ENCODE measurements at places on chromosomes 2 and 18.

DNA sequence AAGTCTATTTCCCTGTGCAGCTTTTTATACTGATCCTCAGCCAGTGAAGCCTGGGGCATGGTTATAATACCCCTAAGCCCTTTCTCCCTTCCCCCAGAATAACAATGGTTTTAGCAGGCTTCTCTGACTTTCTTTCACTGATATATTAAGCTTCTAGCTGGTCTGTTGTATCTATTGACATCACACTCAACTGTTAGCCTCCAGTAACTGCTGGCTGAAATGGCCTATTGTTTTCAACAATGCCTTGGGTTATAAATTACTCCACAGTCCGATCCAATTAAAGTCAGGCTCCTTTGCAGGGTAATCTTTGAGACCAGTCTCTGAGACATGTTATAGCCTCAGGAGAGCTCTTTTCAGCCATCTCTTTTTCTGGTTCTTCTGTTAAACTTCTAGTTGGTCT is 2.9 kb upstream of the SLC9A4 start:
- no peak for DNase-seq

- no peak for DNase-seq
These were observed 226.3 kb downstream of the KIAA1328 start for GRCh38 chr18:37055137-37055802.

DNA sequence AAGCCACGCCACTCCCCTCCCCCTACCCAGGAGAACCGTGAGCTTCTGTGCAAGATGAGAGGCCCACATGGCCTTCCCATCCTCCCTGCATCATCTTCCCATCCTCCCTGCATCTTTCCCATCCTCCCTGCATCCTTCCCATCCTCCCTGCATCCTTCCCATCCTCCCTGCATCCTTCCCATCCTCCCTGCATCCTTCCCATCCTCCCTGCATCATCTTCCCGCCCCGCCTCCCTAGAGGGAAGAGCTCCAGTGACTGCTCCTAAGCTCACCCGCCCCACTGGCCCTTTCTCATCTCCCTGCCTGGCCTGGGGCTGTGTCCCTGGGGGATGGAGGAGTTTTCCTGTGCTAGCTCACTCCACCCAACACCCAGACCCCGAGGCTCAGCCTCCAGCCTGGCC is 93.3 kb upstream of the ASAP2 start:
- no peak for DNase-seq

- no peak for DNase-seq
These were observed 639.7 kb downstream of the TDRD15 start for GRCh38 chr2:21763501-21763900.

DNA sequence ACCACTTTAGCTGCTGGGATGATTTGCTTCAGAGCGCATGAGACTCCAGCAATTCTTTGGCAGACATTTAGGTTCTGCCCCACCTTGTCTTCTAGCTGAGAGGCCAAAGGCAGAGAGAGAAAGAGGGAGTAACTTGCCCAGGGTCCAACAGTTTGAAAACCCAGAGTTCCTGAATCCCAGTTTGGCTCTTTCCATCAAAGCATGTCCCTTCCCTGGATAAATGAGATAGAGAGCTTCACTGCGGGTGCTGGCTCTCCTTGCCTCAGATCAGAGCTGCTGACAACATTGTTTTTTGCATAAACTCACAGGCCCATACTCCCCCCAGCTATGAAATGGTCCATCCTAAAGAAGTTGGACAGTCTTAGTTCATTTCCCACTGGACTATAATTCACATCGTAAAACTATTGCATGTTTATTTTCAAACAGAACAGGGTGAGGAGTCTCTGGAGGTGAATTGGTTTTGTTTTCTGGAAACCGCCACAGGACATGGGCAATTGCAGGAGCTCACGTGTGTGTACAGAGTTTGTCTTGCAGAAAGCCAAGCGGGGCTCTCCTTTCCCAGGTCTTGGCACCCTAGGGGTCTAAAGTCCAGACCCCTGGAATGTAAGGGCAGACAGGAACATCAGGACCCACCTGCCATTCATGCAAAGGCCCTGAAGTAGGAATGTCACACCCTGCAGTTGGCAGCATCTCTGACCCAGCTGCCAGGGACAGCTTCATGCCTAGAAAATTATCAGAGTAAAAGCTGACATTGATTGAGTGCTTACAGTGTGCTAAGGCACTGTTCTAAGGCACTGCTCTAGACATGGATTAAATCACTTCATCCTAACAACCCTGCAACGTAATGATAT is 25.0 kb upstream of the SLC14A2 start:
- DNase-seq, result no peak

GRCh38 chr18:75005626-75006025 is 203.3 kb downstream of the PTGR3 start:
- DNase-seq, result no peak

- no peak for DNase-seq
These were observed 56.5 kb downstream of the CIB4 start for GRCh38 chr2:26584656-26585055.

DNA sequence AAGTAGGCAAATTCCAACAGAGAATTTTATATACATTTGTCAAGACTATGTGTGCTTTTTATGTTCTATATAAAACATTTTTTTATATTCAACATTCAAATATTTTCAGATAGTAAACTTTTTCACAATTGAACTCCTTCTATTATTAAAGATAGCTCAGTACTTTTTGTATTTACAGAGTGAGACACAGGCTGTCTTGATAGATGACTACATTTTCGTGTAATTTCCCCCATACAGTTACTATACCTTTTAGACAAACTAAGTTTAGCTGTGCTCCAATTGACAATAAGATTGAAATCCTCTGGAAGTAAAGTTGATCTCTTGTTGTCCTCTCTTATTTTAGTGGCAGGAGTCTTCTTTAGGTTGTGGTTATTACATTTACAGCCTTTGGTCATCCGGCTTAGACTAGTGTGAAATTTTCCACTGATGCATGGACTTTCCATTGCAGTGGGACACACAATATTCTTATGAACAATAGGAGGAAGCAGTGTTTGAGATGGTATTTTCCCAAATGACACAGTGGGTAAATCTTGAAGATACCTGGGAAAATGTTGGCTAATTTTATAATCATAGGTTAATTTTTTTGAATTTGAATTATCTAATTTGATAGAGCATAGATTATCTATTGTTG is 21.0 kb downstream of the ZSWIM2 start:
- DNase-seq, result no peak

GRCh38 chr2:86790676-86791572 is at the start of gene CD8A:
TSS of gene CD8A (minus strand) at chr2:86790913. CDS start at chr2:86790825, 88 bp downstream.
- no peak for DNase-seq

DNA sequence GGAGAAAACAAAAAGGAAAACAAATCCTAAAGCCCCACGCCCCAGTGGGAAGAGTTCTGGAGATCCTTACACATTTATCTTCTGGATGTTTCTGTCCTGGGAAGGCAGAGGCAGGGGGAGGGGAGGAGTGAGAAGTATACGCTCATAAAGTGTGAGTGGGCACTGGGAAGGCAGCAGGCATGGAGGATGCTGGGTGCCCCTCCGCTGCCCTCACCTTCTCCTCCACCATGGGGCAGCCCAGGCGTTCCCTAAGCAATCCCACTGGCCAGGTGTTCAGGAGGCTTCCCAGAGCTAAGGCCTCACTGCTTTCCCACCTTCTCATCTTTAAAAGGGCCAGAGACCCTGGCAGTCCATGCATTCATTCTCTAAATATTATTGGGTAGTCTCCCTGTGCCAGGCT is 112.0 kb upstream of the SMAD2 start:
- DNase-seq, result no peak

GRCh38 chr2:96733931-96734330 is 5.9 kb downstream of the LMAN2L start:
- DNase-seq, result no peak

- DNase-seq, result no peak
These were observed 81.5 kb downstream of the MAPRE2 start for GRCh38 chr18:35122586-35123224.

GRCh38 chr2:3075316-3075990 is 302.2 kb downstream of the EIPR1 start:
- no peak for DNase-seq

DNA sequence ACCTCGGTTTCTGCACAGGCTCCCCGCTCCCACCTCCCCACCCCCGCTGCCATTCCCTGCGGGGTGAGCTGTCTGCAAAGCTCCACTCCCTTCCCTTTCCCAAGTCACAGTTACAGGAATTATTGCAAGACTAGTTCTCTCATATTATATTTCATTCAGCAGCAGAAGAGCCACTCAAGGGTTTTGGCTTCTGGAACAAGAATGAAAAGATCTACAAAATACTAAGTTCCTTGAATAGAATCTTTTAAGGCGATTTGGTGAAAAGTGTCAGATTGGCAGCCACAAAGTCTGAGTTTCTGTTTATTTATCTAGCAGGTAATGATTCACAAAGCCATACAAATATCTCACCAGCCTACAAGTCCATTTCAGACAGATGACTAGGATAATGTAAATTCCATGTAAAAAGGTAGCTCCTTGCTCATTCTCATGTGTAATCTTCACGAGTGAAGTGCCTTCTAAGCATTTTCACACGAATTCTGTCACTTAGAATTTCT is 221.9 kb upstream of the RBBP8 start:
- no peak for DNase-seq

GRCh38 chr2:74293191-74293991 is 49.8 kb downstream of the SLC4A5 start:
- DNase-seq, result no peak

DNA sequence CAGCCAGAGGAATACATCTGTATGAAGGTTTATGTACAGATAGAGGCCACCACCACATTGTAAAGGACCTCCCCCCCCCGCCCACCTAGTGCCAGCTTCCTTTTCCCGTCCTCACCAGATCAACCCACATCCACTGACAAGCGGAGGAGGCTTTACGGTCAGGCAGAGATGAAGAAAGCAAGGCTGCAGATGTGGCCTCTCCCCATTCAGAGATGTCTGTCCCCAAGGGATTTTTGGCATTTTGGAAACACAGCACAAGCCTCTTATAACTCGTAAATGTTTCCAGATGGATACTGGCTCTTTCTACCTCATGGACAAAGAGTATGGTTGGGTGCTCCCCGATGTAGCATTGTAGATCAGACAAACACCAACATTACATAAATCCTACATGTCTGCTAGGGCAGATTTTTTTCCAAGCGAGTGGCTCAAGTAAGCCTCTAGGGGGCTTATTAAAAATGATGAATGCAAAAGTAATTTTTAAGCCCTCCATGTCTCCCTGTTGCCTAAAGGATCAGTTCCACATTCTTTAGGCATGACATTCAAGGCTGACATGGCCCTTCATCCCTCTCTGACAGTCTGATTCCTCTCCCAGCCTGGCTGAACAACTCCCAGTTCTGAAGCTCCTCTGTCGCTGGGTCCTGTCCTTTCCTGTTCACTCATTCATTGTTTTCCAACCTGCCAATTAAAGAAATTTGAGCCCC is 11.7 kb downstream of the VIT start:
- DNase-seq, result no peak

DNA sequence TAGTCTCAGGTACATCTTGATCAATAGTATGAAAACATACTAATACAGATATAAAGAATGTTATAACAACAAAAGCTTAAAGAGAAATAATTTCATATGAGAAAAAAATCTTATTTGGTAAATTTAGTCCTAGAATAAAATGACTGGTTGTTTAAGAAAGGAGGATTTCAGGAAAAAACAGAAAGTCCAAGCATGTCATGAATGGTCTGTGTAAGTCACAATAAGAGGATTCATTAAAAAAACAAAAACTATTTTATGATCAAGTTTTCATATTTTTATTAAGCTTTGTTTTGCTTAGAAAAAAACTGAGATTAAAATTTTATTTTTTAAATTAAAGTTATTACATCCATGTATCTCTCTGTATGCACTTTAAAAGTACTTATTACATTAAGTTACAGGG is 353.9 kb upstream of the SPHKAP start:
- no peak for DNase-seq

DNA sequence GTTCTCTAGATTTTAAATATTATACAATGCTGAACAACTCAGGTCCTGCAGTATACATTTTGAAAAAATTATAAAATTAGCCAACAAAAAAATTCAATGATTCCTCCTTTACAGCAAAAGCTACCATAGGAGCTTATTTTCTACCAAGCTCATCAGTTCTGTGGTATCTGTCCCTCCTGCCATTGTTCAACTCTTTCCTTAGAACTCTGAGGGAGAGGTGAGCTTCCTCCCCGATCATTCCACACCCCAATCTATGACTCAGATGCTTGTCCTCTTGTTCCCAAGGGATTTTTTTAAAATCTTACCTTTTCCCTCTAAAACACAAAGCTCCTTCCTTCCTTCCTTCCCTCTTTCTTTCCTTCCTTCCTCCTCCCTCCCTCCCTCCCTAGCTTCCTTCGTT is 13.5 kb downstream of the DPP4 start:
- no peak for DNase-seq

DNA sequence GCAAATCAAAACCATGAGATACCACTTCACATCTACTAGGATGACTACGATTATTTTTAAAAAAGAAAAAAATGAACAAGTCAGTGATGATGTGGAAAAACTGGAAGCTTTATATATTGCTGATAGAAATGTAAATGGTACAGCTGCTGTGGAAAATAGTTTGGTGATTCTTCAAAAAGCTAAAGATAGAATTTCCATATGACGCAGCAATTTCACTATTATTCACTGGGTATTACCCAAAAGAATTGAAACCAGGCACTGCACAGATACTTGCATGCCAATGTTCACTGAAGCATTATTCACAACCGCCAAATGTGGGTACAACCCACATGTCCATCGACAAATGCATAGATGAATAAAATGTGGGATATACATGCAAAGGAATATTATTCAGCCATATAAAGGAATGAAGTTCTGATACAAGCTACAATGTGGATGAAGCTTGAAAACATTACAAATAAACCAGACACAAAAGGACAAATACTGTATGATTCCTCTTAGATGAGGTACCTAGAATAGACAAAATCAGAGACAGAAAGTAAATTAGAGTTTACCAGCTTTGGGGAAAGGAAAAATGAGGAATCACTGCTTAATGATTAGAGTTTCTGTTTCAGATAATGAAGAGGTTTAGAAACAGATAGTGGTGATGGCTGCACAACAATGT is 11.1 kb downstream of the RTTN start:
- DNase-seq, result no peak

- no peak for DNase-seq
These were observed 59.9 kb downstream of the AGAP1 start for GRCh38 chr2:235553696-235554100.

- no peak for DNase-seq
These were observed 19.8 kb downstream of the ARL5A start for GRCh38 chr2:151808258-151809072.

All from DMS153 (cell line).